ENCODE measurements at places on chromosomes 2 and 18.

DNA sequence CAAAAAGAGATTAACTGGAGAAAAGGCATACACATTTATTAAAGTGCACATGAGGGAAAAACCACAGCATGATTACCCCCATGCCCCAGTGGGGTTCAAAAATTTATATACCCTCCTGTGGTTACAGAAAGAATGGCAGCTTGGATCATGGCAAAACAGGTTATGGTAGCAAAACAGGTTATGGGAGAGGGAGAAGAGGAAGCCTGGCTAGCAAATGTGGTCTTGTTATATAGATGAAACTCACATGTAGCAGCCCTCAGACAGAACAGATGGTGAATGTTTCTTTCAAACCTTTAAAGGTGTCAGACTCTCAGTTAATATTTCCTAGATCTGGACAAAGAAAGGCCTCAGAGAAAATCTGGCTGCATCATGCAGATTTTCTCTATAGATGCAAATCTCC is 178.2 kb upstream of the ZC3H15 start:
- DNase-seq = no peak

GRCh38 chr2:24262421-24262970 is 87.6 kb downstream of the FAM228A start:
- no peak for DNase-seq

GRCh38 chr2:237352279-237352845 is 61.6 kb downstream of the COL6A3 start:
- DNase-seq = no peak

GRCh38 chr2:148802448-148803220 is 72.4 kb upstream of the KIF5C start:
- DNase-seq = no peak

DNA sequence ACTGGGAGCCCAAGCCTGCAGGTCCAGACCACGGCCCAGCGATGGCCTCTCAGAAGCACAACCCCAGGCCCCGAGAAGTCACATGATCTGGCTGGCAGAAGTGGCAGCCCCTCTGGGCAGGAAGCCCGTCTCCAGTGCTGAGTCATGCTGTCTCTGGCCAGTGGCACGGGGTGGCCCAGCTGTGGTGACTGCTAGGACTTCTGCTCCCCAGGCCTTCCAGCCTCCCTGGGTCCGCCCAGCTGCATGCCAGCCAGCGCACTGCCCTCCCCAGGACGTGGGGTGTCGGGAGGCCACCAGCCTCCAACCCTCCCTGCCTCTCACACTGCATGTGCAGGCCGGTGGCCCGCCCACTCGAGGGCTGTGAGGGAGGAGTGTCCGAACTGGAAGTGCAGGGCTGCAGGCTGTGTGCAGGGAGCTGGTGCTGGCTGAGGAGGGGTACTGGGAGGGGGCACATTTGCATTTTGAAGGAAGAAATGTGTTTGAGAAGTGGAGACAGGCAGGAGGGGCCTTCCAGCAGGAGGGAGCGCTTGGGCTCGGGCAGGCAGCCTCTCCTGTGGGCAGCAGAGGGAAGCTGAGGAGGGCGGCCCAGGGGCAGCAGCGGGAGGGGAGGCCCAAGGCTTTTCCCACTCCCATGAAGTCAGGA is 17.0 kb upstream of the HPCAL1 start:
- no peak for DNase-seq

GRCh38 chr2:189848276-189848675 is 64.0 kb downstream of the PMS1 start:
- no peak for DNase-seq
